ENCODE measurements at places on chromosomes 12 and 14.

DNA sequence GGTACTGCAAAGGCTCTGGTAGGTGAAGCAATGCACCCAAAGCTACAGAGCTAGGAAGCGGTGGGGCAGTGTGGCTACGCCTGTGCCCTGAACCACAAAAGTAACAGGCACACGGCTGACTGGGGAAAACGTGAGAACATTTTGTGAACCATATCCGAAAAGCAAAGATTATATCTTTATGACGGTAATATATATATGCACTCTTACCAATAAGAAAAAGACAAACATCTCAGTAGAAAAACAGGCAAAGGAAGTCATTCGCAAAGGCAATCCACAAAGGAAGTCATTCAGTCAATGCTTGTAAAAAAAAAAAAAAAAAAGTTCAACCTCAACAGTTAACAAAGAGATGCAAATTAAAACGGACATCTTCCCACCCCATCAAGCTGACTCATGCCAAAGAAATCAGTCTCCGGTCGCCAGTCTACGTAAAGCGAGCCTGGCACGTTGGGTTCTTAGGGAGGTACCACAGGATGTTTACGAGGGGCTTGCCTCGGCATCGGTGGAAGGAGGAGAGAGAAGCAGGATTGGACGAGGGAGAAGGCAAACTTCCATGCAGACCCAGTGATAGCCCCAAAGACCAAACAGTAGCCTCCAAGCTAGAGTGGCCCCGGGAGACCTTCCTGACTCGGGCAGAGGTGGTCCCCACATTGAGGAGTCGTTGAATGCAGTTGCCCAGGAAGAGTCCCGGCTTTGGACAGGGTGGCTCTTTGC lies 39.4 kb upstream of the PPP2R5C start:
- DNase-seq, result no peak

DNA sequence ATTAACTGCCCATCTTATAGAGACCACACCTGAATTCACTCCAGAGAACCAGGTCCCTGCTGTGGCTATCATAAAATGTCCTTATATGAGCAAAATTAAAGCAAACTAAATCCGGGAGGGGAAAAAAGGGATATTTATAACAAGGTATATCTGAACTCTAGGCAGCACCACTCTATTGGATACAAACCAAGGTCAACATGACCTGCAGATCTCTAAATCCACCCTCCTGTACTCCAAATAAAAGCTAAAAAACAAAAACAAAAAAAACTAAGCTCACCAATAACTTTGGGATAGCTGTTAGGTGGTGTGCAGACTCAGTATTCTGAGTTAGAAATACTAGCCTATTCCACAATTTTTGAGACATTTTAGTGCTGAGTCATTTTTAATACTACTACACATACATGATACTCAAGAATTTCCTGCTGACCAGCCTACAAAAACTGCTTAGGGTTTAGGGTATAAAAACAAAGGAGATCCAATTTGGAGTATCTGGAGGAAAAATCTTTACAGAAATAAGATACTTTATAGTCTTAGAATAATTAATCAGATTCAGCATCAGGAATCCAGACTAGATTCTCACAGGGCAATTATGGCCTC lies 46.6 kb upstream of the LTBP2 start:
- no peak for DNase-seq

- DNase-seq, result no peak
Observed at GRCh38 chr14:78403278-78403815, 233.2 kb downstream of the NRXN3 start.

DNA sequence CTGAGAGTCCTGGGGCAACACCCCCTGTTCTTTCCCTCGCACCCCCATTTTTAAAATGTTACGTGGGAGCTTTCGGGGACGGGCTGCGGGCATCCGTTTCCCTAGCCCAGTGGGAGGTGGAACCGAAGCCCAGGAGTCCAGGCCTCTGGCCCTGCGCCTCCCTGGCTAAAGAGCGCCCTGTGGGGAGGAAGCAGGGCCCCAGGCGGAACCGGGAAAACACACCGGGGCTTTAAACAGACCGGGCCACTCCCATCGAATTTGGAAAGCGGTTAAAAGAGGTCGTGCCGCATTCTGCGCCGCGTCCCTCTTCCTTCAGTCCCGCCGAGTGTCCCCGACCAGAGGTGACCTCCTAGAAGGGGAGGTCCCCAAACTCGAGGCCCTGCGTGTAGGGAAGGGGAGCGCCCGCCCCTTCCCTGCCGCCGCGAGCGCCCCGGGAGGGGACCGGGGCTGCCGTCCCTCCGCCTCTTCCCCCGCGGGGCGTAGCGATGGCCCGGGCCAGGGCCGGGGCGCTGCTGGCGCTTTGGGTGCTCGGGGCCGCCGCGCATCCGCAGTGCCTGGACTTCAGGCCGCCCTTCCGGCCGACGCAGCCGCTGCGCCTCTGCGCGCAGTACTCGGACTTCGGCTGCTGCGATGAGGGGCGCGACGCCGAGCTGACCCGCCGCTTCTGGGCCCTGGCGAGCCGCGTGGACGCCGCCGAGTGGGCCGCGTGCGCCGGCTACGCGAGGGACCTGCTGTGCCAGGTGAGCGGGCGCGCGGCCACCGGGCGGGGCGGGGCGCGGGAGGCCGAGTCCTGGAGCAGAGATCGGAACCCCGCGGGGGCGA lies at the start of gene HHIPL1:
Gene HHIPL1, plus strand, starts transcription at position 407 of the 822 bp plus-strand sequence. Its CDS starts 79 bp downstream, at position 486.
- DNase-seq, result no peak

DNA sequence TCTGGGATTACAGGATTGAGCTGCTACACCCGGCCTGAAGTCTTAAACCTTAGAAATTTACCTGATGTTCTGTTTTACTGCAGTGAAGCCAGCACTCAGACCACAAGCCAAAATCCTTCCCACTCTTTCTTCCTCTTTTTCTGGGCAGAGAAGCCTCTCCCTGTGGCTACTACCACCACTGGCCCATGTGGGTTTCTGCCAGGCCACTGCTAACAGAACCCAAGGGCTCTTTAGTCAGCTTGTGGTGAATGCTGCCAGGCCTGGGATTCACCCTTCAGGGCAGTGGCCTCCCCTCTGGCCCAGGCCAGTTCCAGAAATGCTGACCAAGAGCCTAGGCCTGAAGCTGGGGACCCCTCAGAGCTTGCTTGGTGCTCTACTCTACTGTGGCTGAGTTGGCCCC lies 35.3 kb downstream of the GAS2L3 start:
- no peak for DNase-seq

GRCh38 chr12:111141205-111141604 lies 220.8 kb upstream of the MYL2 start:
- DNase-seq, result no peak

DNA sequence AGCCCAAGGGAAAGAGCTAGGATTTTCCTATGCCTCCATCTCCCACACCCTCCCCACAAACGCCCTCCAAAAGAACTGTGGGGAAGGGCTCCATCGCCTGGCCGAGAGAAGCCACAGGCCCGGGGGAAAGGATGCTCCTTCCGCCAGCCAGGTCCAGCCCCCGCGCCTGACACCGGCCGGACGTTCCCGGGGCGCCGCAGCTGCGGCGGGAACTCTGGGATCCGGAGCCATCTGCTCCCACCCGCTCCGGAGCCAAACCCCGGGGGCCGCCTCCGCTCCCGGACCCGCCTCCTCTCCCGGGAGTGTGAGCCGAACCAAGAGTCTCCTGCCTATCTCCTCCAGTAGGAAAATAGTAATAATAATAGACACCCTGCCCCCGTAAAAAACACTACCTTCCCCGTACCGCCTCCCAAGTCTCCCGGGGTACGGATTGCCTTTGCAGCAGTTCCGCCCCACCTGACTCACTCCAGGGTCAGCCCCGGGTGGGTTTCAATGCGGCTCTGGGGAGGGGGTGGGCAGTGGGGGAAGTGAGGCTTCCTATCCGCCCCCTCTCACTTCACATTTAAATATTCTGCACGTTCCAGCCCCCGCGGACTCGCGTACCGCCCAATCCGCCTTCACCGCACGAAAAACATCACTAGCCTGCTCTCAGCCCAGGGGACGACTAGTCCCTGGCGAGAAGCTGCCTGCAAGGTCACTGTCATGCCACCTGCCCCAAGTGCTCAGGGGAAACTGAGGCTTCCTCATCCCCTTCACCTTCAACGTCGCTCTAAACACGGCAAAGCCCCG lies 2.4 kb downstream of the AGAP2 start:
- no peak for DNase-seq

DNA sequence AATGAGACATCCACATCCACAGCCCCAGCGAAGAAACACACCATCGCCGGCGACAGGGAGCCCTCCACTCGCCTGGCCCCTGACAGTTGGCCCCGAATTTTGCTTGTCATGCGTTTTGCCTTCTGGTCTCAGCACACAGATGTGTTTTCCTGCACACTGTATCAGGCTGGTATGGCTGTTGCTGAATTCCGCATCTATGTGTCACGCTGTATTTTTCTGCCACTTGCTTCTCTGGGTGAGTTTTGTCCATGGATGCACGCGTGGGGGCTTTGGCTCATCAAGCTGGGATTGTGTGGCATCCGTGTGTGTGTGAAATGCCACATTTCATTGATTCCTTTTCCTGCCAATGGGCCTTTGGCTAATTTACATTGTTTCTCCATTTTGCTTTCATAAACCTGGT lies 26.5 kb downstream of the ARL6IP4 start:
- DNase-seq, result no peak

- no peak for DNase-seq
Observed at GRCh38 chr12:94100211-94100627, 48.2 kb upstream of the PLXNC1 start.

DNA sequence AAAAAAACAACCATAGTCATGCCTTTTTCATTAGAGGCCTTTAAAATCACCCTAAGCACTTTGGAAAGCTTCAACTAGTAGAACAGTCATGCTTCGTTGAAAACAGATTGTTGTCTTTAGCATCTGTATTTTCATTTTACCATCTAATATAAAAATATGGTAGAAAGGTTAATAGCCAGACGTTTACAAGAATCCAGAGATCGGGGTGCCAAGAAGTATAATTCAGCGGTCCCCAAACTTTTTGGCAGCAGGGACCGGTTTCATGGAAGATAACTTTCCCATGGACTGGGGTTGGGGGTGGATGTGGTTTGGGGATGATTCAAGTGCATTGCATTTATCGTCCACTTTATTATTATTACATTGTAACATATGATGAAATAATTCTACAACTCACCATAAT lies 138.4 kb downstream of the GLT1D1 start:
- no peak for DNase-seq

- DNase-seq, result no peak
Observed at GRCh38 chr12:11134305-11134704, at the start of gene TAS2R30. Gene TAS2R30, minus strand, starts transcription at chr12:11134644. Its CDS starts 400 bp downstream, at chr12:11134244.

DNA sequence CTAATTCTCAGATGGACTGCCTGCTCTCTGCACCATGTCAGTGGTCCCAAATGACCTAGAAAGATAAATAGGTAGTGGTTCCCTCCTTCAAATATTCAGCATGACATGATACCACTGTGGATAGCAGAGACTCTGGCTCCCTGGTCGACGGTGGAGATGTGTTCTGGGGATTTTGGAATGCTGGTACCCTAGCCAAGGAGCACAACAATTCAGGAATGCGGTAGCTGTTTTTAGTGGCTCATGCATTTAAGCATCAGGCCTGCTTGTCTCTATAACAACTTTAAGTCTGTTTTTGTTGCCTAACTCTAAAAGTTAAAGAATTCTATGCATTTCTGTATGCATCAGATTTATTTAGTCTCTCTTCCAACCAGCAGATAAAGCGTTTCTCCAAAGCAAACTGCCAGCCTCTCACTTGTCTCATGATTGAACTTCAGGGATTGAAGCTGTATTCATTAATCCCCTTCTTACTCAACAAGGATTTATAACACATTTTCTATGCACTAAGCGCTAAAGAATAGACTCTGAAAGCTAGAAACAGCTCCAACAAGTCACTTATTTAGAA lies 164.9 kb upstream of the BMP4 start:
- DNase-seq, result no peak

DNA sequence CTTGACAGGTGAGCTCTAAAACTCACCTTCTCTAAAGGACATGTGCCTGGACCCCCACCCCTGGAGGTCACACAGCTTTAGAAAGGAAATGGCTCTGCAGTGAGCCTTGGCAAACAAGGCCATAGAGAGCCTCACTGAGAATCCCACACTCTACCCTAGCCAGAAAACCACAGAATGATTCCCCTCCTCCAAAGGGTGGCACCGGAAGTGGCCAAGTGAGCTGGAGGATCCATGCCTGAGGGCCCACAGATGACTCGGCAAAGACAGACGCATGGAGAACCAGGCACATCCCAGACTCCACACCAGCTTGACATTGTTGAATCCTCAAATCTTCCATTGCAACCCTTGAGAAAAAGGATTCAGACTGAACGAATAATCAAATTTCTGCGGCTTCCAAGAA lies 54.2 kb upstream of the PTHLH start:
- DNase-seq, result no peak

DNA sequence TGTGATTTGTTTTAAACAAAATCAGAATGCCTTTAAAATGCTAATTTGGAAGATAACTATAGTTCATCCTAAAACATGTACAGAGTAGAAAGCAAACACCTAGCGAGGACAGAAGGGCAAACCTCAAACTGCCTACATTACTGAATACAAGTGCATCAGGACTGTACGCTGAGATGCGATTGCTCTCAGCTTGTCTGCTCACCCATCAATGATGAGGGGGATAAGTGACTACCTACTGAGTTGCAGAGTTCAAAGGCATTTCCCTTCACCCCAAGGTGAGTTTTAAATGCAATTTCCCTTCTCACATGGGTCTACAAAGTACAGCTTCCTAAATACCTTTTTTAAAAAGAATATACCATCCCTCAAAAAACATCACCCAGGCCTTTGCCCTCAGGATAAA lies 52.9 kb downstream of the PHLDA1 start:
- DNase-seq, result no peak

- no peak for DNase-seq
Observed at GRCh38 chr12:16789204-16789790, 183.3 kb upstream of the LMO3 start.

- DNase-seq, result no peak
Observed at GRCh38 chr12:53070877-53071492, 8.2 kb downstream of the SPRYD3 start.

DNA sequence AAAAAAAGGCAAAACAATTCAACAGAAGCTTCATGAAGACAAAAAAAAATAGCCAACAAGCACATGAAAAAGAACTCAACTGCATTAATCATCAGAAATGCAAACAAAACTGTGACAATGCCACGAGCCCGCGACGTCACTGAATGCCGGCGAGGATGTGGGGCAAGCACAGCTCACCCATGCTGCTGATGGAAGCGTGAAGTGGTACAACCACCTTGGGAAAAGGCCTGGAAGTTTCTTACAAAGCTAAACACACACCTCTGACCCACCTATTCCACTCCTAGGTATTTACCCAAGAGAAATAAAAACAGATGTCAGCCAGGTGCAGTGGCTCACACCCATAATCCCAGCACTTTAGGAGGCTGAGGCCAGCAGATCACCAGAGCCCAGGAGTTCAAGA lies 10.5 kb downstream of the BTBD6 start:
- no peak for DNase-seq
